ENCODE measurements at places on chromosomes 7 and 10. TPM values are rescaled to one million over a fixed set of nuclear protein-coding genes. Genes with fewer than 3 reads are reported as not detected.
A peak's percentile ranks its signal among the peaks of the same experiment; 100 is the strongest.

- no peak for DNase-seq
These were observed 92.3 kb downstream of the RNF216 start for GRCh38 chr7:5689118-5689517.

- no peak for DNase-seq
These were observed 77.9 kb downstream of the ZMIZ1 start for GRCh38 chr10:79146611-79147130.

DNA sequence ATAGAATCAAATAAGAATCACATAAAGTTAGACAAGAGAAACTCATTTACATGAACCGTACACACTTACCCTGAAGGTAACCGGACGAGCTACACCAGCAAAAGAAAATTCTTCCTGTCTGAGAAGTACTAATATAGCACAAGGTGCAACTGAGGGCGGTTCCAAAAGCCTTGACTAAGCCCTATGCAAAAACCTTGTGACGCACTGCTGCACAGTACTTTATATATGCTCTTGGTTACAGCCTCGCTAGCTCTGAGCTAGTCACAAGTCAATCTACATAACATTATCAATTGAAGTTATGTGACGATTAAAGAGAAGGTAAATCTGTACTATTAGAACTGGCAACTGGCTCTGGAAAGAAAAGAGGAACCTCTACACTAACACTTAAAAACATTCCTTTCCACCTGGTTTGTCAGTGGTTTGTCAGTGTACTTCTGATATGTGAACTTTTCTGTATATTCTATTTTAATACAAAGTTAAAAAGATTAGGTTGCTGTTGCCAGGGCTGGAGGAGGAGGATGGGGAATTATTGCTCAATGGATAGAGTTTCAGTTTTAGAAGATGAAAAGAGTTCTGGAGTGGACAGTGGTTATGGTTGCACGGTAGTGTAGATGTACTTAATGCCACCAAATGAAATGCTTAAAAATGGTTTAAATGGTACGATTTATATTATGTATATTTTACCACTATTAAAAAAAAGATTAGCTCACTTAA, 21.6 kb downstream of the NT5C3A start:
- DNase-seq = peak; percentile 90

- no peak for DNase-seq
These were observed 39.2 kb downstream of the EEPD1 start for GRCh38 chr7:36192053-36192824.

- no peak for DNase-seq
These were observed 10.1 kb upstream of the INPP5A start for GRCh38 chr10:132527339-132528063.

- DNase-seq = no peak
These were observed 52.9 kb upstream of the CALD1 start for GRCh38 chr7:134726581-134726980.

DNA sequence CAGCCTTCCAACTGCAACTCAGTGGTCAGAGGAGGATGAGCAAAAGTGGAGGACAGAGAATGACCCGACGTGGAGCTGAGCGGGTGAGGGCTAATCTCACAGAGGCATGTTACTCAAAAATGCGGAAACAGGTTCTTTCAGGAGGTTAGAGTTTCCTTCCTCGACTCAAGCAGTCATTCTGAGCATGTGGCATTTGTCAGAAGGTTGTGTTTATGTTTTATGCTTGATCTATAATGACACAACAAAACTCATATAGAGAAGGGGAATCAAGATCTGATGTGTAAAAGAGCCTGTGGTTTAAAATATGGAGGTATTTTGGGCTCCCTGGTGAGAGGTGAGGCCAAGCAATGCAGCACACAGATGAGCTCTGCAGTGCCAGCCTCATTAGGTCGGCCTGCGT, 311.4 kb downstream of the ADARB2 start:
- no peak for DNase-seq

DNA sequence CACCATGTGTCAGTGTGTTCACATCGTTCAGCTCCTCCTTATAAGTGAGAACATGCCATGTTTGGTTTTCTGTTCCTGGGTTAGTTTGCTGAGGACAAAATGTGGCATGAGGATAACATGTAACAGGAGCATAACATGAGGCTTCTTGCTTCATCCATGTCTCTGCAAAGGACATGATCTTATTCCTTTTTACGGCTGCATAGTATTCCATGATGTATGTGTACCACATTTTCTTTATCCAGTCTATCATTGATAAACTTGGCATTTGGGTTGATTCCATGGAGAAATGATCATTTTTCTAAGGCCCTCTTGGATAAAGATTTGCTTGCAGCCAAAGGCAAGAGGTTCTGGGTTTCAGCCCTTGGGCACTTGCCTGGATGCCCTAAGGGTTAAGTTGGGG, 128.5 kb upstream of the ZEB1 start:
- DNase-seq = no peak

DNA sequence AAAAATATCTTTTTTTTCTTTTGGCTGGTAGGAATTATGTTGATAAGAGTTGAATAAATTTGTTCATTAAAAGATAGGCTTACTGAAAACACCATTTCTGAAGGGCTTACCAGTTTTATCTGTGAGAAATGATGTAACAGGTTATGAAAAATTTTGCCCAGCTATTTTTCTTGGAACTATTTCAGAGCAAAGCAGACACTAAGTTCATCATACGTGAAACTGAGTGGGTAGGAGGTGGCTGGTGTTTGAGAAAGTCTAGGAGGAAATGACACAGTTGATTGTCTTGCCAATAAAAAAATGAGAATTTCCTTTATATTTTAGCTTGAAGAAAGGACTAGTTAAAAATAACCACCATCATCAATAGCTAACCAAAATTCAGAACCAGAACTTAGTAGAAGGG, 6.2 kb upstream of the MRC1 start:
- DNase-seq = no peak

- DNase-seq = no peak
These were observed 116.8 kb upstream of the SH2B2 start for GRCh38 chr7:102169651-102170392.

GRCh38 chr10:70690589-70690988, 18.3 kb downstream of the ADAMTS14 start:
- DNase-seq = no peak

DNA sequence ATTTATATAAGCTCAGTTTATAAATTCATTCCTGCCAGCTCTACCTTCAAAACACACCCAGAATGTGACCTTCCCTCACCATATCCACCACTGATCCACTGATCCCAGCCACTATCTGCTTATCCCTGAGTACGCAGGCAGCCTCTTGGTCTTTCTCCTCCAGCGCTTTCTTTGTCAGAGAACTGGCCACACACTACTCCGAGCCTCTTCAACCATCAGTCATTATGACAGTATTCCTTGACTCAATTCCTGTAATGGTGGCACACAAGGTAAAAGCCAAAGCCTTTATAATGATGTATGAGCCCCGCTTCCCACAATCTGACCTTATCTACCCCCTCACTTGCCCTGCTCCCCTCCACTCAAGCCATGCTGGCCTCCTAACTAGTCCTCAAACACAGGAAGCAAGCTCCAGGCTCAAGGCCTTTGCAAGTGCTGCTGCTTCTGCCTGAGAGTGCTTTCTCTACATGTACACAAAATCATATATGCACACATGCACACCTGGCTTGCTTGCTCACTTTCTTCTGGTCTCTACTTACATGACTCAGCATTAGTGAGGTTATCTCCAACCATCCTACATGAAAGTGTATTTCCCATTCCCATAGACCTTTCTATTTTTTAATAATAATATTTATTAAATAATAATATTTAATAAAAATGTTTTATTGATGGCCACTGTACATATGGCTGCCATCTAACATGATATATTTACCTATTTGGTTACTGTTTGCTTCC, 150.4 kb upstream of the FEZF1 start:
- DNase-seq = no peak

- DNase-seq = no peak
These were observed 14.4 kb downstream of the DGKI start for GRCh38 chr7:137832382-137832781.

- no peak for DNase-seq
These were observed 14.0 kb upstream of the HBP1 start for GRCh38 chr7:107154826-107155225.

DNA sequence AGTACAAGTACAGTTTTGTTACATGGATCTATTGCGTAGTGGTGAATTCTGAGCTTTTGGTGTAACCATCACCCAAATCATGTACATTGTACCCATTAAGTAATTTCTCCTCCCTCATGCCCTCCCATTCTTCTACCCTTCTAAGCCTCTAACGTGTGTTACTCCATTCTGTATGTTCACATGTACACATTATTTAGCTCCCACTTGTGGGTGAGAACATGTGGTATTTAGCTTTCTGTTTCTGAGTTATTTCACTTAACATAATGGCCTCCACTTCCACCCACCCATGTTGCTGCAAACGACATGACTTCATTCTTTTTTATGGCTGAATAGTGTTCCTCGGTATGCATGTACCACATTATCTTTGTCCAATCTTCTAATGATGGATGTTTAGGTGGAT, 251.3 kb downstream of the CAMK1D start:
- DNase-seq = no peak

DNA sequence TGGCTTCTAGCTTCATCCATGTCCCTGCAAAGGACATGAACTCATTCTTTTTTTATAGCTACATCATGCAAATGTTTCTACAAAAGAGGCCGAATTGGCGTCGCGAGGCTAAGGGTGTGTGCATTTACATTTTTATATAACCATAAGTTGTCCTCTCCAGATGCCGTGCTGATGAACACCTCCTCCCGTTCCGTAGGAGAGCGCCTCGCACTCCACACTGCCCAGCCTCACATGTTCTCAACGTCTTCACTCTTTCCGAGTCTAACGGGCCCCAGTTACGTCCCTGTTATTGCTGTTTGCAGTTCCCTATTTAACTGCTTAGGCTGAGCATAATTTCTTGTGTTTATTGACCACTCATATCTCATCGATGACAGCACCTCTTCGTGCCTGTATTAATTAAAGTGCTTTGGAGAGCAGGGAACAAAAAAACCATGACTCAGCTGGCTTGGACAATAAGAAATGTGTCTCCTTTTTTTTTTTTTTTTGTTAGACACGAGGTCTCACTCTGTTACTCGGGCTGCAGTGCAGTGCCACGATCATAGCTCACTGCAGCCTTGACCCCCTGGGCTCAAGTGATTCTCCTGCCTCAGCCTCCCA, 113.5 kb upstream of the SDK1 start:
- DNase-seq = no peak

KRIT1 gene
- 33.5 TPM for total RNA-seq

H2BK1 gene
- not detected for total RNA-seq

ABLIM1 gene
- total RNA-seq = 164 TPM
